ENCODE measurements at places on chromosomes 12 and 14. TPM values are rescaled to one million over a fixed set of nuclear protein-coding genes. Genes with fewer than 3 reads are reported as not detected.

DNA sequence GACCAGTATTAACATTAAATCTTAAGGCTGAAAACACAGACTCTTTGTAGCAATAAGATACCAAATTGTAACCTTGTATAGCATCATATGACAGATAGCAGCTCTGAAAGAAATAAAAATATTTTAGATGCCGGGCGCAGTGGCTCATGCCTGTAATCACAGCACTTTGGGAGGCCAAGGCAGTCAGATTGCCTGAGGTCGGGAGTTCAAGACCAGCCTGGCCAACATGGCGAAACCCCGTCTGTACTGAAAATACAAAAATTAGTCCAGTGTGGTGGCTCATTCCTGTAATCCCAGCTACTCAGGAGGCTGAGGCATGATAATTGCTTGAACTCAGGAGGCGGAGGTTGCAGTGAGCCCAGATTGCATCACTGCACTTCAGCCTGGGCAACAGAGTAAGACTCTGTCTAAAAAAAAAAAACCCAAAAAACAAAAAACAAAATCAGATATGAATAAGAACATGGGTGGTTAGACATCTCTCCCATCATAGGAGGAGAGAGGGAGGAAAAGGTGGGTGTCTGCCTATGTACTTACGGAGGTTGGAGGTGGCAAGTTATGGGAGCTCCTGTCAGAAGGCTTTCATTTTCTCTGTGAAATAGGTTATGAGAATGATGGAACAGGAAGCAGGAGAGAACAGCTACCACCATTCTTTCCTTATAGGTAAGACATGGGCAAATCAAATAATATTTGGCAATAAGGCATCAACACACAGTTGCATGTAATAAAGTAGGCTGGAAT lies 7.6 kb upstream of the HEBP1 start:
- no peaks in the 10 kb centered on the region for H3K4me1 ChIP-seq
- no peak for DNase-seq
- no peak overlapping the region for H3K27ac ChIP-seq
- H3K36me3 ChIP-seq = no peaks in the 10 kb centered on the region
- no peaks in the 10 kb centered on the region for H3K27me3 ChIP-seq

DNA sequence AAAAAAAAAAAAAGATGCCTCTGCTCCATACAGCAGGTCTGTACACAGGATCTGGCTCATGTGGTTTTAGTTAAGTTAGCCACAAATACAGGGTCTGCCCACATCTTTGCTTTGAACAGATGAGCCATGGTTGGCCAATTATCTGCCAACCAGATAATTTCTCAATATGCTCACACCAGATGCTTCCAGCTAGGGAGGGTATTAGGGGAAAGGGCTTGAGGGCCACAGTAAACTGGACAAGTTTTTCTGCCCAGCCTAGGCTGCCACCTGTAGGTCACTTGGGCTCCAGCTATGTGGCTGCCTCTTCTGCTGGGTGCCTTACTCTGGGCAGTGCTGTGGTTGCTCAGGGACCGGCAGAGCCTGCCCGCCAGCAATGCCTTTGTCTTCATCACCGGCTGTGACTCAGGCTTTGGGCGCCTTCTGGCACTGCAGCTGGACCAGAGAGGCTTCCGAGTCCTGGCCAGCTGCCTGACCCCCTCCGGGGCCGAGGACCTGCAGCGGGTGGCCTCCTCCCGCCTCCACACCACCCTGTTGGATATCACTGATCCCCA lies 776 bp downstream of the RDH5 start:
- peaks cover 19% of the 10 kb centered on the region for H3K36me3 ChIP-seq
- DNase-seq = no peak
- no peak overlapping the region for H3K27ac ChIP-seq
- H3K27me3 ChIP-seq = no peaks in the 10 kb centered on the region
- H3K4me1 ChIP-seq = peaks cover 38% of the 10 kb centered on the region

DNA sequence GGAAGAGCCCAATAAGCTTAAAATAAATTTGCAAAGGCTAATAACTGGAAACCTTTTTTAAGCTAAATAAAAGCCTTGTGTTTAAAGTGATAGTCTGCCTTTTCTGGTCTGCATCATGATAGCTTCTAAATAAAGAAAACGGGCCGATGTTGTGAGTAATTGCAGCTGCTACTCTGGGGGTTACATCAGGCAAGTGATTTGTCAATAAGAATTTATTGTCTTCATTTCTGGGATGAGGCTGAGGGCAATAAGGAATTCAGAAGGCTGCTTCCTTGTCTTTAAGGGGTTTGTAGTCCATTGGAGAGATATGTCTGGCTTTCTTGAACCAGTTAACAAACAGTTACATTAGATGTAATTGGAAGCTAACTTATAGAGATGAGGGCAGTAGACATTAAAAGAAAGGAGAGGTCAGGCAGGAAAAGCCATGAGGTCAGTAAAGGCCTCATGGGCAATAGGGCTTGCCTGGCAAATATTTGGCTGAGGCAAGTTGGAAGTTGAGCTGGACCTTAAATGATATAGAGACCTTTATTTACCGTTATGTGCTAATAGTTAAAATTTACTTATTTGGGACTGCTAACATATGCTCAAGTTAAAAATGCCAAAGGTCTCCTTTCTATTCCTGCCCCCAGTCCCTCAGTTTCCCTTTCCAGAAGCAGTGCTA lies 85.0 kb downstream of the CRADD start:
- DNase-seq = no peak
- H3K4me3 ChIP-seq = no peak overlapping the region
- no peaks in the 10 kb centered on the region for H3K36me3 ChIP-seq
- H3K27ac ChIP-seq = no peak overlapping the region
- peaks cover 16% of the 10 kb centered on the region for H3K4me1 ChIP-seq

GRCh38 chr12:5083955-5084849 lies 40.5 kb downstream of the KCNA5 start:
- peak; percentile 37 for DNase-seq
- no peaks in the 10 kb centered on the region for H3K4me1 ChIP-seq
- peaks cover 50% of the 10 kb centered on the region for H3K27me3 ChIP-seq
- H3K36me3 ChIP-seq = no peaks in the 10 kb centered on the region
- no peak overlapping the region for H3K4me3 ChIP-seq

GRCh38 chr12:96400631-96401075 lies 414 bp upstream of the CDK17 start:
- no peaks in the 10 kb centered on the region for H3K27me3 ChIP-seq
- no peak for DNase-seq
- no peaks in the 10 kb centered on the region for H3K36me3 ChIP-seq
- H3K4me1 ChIP-seq = peaks cover 28% of the 10 kb centered on the region

- H3K4me1 ChIP-seq = no peaks in the 10 kb centered on the region
- H3K36me3 ChIP-seq = no peaks in the 10 kb centered on the region
- no peak overlapping the region for H3K27ac ChIP-seq
- no peaks in the 10 kb centered on the region for H3K27me3 ChIP-seq
- no peak for DNase-seq
These were observed 236.1 kb upstream of the DIO2 start for GRCh38 chr14:80447392-80447791.

GRCh38 chr12:60834806-60835205 lies 1239.0 kb downstream of the SLC16A7 start:
- H3K4me3 ChIP-seq = no peak overlapping the region
- no peaks in the 10 kb centered on the region for H3K4me1 ChIP-seq
- H3K36me3 ChIP-seq = no peaks in the 10 kb centered on the region
- no peak for DNase-seq

DNA sequence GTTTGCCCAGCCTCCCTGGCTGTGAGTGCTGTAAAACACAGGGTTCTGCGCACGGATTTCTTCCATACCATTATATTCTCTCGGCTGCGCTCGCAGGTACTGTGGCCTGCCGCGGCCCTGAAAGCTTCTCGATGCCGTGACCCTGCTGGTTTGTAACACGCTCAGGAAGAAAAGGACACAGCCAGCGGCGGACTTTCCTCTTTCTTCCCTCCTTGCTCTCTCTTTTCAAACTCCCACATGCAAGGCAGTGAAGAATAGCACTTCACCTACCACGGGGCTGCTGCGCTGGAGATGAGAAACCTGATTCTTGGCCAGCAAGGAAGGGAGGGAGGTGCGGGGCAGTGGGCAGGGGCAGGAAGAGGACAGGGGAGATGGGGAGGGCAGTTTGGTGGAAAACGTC lies 130.2 kb downstream of the RBM19 start:
- H3K27ac ChIP-seq = no peak overlapping the region
- H3K27me3 ChIP-seq = no peaks in the 10 kb centered on the region
- no peak overlapping the region for H3K4me3 ChIP-seq
- no peaks in the 10 kb centered on the region for H3K4me1 ChIP-seq
- H3K36me3 ChIP-seq = no peaks in the 10 kb centered on the region

DNA sequence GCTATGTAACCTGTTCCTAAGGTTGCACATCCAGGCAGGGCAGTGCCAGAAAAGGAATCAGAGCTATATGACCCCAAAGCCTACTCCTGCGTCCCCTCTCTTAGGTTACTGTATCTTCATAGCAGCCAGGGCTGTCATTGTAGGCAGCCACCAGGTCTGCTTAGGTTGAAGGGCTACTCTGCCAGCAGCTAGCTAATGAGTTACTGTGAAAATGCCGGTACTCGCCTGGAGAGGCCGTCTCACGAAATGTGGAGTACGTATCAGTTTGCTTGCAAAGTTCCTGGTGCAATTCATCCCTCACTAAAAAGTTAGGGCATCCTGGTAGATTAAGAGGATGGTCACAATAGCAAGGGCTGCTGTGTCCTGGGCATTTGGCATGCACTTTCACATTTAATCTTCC lies 50.9 kb downstream of the RPH3A start:
- no peak overlapping the region for H3K4me3 ChIP-seq
- H3K36me3 ChIP-seq = no peaks in the 10 kb centered on the region
- DNase-seq = no peak
- H3K27me3 ChIP-seq = no peaks in the 10 kb centered on the region
- peak overlapping the region; percentile 47 for H3K27ac ChIP-seq

DNA sequence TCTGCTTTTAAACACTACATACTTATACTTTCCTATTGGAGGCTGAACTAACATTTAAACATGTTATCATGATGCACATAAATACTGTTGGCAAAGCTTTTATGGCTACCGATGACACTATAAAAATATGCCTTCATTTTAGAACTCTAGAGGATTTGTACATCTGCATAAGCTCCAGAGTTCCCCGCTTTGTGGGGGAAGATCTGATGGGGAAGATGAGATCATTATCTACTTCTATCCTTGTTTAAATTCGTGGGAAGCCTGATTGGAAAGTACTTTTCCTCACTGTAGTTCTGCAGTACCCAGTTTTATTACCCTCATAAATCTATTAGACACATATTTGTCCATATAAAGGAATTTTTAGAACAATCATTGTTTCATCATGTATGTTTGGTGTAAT lies 299.6 kb upstream of the ATP2B1 start:
- H3K27me3 ChIP-seq = no peaks in the 10 kb centered on the region
- no peak overlapping the region for H3K27ac ChIP-seq
- peaks cover 15% of the 10 kb centered on the region for H3K4me1 ChIP-seq
- peak; percentile 29 for DNase-seq

DNA sequence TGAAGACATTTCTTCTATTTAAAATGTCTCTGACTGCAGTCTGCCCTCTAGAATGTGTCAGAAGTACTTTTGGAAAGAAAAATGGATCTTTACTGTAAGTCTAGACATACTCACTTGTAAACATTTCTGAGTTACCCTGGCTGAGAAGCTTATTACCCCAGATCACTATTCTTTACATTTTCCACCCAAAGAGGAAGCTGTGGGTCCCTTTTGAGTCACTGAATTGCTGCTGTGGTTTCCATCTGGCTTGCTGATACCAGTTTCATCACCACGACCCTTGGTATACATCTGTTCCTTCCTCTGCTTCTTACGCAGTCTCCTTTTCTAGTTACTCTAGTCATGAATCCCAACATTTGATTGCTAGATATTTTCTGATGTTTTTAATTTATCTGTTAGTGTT lies 20.2 kb upstream of the CLEC4D start:
- H3K27ac ChIP-seq = no peak overlapping the region
- no peaks in the 10 kb centered on the region for H3K4me1 ChIP-seq
- H3K36me3 ChIP-seq = no peaks in the 10 kb centered on the region
- H3K27me3 ChIP-seq = peaks cover 5% of the 10 kb centered on the region
- no peak overlapping the region for H3K4me3 ChIP-seq

DNA sequence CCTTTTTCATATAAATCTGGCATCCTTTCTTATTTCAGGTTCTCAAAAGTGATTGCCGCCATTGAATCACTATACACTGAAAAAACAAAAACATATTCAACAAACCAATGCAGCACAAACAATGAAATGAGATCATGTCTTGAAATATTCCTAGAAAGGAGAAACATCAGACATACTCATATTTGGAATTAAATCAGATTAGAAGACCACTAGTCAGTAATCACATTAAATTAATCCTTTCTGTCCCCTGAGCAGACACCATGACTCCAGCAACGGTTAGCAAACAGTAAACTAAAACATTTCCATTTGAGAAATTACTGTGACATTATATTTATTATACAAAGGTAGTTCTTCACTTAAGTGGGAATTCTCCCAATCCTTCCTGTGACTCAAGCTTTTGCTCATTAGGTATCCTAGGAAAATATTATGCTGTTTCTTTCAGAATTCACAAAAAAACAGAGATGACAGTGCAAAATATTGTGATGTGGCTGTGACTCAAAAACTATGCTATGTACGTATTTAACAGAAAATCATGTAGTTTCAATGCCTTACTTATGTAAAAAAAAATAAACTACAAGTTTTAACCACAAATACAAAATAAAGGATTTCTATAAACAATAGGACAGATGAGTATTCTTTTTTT lies 29.7 kb downstream of the CPNE8 start:
- no peaks in the 10 kb centered on the region for H3K36me3 ChIP-seq
- no peak overlapping the region for H3K27ac ChIP-seq
- H3K27me3 ChIP-seq = no peaks in the 10 kb centered on the region
- no peak overlapping the region for H3K4me3 ChIP-seq
- H3K4me1 ChIP-seq = peaks cover 4% of the 10 kb centered on the region

DNA sequence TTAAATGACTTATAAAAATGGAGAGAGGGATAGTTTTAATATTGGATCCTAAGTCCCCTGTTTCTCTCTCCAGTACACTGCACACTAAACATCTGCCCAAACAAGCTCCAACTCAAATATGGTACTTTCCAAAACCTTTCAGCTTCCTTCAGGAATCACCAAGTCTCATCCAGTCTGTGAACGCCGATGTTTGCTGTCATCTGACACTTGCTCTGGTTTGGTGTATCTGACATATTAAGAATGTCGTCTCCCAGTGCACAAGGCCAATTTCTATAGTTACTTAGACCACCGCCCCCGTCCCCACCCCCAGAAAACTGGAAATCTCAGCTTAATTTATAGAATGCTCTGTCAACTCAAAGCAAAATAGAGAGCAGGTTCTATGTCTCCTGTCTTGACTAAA lies 5.0 kb upstream of the MGP start:
- peaks cover 25% of the 10 kb centered on the region for H3K4me1 ChIP-seq
- H3K36me3 ChIP-seq = no peaks in the 10 kb centered on the region
- H3K4me3 ChIP-seq = no peak overlapping the region
- DNase-seq = no peak
- H3K27me3 ChIP-seq = no peaks in the 10 kb centered on the region
- H3K27ac ChIP-seq = no peak overlapping the region

Gene NOVA1
- 16.0 TPM for total RNA-seq

Gene INSM2
- not detected for total RNA-seq

Gene GPRC5D
- total RNA-seq = not detected

Gene TMEM132C
- not detected for total RNA-seq

Gene ALG10
- 19.4 TPM for total RNA-seq

Gene P2RX2
- total RNA-seq = not detected

Gene ART4
- total RNA-seq = not detected

Gene ENDOU
- 0.58 TPM for total RNA-seq
